ENCODE measurements at places on chromosomes 1 and 21.

GRCh38 chr1:61967750-61968149 lies 225.5 kb downstream of the PATJ start:
- DNase-seq, result no peak

GRCh38 chr1:153541641-153542590 lies 1.2 kb upstream of the S100A5 start:
- no peak for DNase-seq

GRCh38 chr1:57404884-57405283 lies 19.0 kb downstream of the DAB1 start:
- DNase-seq, result no peak

GRCh38 chr1:54570161-54570560 lies 22.1 kb downstream of the ACOT11 start:
- DNase-seq, result no peak

GRCh38 chr1:1356166-1356795 lies 2.1 kb downstream of the MXRA8 start:
- no peak for DNase-seq

GRCh38 chr1:95146637-95147036 lies 29.5 kb downstream of the TLCD4 start:
- DNase-seq, result no peak

DNA sequence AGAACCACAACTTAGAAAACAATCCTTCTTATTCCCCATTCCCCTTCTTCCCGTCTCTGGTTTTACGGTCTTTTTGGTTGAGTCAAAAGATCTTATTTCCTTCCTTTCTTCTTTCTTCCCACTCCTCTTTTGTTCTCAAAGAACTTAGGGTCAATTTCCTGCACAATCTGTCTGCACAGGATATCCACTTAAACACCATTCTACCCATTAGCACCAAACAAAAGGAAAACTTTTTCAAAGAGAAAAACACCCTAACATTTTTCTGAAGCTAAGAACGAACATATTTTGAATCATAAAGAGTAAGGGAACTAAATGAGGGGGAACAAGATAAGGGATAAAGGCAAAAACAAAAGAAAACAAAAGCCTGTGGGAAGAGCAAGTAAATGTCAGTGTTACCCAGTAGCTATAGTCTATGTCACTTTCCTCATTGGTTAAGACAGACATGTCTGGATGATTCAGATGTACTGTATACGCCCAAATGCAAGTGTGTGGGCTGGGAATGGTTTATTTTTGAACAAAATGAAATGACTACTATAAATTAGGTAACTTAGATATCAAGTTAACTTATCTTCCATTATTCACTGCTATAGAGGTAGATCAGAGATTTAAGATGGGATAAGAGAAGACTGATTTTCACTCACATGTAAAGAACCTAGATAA lies 59.9 kb downstream of the TOR3A start:
- DNase-seq, result no peak

- no peak for DNase-seq
These were observed 1.1 kb downstream of the TTC3 start for GRCh38 chr21:37074197-37074510.

DNA sequence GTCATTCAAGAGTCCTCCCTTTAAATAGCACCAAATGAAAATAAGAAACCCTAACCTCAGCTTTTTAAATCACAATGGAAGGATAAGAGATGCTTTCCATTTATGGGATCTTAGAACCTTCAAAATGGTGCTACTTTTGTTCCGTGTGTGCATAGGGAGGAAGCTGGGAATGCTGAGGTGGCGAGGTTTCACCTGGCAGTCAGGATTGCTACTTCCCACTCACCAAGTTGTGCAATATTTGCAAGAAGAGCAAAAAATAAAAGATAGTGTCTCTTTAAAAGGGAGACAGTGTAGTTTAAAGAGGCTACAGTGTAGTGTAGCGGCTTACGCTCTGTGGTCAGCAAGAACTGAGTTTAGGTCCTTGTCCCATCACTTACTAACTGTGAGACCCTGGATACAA lies 392.4 kb upstream of the ST6GALNAC5 start:
- DNase-seq, result no peak

DNA sequence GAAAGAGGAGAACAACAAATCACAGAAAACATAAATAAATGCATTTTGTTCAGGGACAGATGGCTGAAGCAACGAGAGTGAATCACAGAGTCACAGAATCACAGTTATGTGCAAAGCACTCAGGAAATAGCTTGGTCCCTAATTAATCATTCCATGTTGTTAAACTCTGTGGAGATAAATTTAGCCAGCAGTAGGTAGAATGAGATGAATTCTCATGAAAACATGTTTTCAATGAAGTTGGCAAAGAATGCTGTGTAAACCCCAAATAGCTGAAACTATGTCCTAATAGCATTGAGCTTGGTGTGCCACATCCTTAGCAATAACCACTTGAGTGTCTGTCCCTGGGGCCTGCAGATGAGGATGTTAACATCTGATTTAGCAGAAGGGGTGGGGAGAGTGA lies 20.4 kb downstream of the LEPR start:
- no peak for DNase-seq

GRCh38 chr1:55774446-55774845 lies 559.3 kb upstream of the USP24 start:
- DNase-seq, result no peak

DNA sequence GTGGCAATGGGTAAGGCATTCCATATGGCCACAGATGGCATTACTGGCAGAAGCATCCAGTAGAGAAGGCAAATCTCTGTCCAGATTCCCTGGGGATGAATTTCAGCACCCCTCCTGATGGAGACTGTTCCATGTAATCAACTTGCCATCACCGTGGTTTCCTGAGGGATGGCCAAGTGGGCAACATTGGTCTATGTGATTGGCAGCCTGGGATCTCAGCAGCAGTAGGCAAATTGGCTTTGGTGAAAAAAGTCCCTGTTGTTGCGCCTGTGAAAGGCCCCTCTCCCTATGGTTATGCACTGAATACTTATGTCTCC lies 19.3 kb downstream of the DMRTB1 start:
- DNase-seq, result no peak

DNA sequence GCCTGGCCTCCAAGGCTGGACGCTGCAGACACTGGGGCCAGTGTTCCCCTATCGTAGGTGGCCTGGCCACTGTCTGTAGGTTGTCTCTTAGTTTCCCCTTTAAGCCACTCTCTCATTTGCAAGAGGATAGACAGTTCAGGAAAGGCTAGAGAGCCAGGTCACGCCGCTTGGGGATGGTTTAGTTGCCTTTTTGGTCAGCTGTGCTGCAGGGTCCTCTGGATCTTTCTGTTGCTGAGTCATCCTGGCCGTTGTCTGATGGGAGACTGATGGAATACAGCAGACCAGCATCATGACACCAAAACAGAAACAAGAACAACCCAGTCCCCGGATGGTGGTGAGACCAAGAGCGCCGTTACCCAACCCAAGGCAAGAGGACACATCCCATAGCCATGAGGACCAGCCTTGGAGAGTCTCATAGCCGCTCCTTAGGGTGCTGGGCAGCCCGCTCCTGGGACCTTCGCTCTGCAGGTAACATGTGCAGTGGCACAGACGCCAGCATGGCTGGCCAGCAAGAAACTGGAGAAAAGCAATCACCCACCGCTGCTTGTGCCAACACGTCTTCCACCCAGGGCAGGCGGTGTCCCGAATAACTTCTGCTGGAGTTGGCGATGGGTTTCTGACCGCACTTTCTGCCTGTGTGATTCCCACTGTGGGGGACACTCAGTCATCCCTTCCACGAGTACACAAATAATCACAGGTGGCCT lies 79.1 kb upstream of the COL6A1 start:
- DNase-seq, result no peak
